Activated CD8-positive, alpha-beta T cell treated with anti-CD3 and anti-CD28 coated beads for 36 hours (primary cell): ENCODE measurements at places on chromosomes 13 and 19. TPM values are rescaled to one million over a fixed set of nuclear protein-coding genes. Genes with fewer than 3 reads are reported as not detected.

- peak; percentile 91 for DNase-seq
Observed at GRCh38 chr19:12035220-12036172, at the start of gene ZNF433. ZNF433 (minus strand) TSS chr19:12035679; CDS start chr19:12035539, 140 bp downstream.

GRCh38 chr13:82797876-82798275 is 1084.4 kb downstream of the SLITRK1 start:
- no peak for DNase-seq

DNA sequence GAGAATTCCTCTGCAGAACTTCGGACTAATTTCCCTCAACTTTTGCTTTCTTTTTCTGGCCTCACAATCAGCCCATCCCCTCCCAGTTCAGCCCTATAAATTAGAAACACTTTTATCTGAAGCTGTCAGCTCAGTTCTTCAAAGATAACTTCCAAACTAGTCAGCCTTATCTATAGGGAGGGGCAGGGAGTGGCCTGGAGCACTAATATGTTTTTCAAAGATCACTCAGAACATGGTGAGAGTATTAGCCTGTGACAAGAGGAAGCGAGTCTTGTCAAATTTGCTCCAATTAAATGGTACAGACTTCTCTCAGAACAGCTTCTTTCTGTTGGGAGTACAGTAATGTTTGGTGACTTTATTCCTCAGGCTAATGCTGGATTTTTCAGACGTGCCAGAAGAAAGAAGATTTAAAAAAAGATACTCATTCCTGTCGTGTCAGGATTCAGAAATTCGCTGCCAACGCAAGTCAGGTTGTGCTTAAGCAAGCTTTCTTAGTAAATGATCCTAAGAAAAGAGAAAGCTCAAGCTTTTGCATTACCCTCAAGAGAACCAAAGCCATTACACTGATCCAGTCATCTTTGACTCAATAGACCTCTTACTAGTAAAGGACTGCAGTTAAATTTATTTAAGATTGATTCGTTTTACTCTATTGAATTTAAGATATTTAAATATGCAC is 1033.6 kb downstream of the SLITRK5 start:
- no peak for DNase-seq

GRCh38 chr19:18045307-18046050 is 37.5 kb downstream of the ARRDC2 start:
- no peak for DNase-seq

GRK1 gene
- total RNA-seq, result 0.09 TPM

CACNG6 gene
- not detected for total RNA-seq

ZNF610 gene
- total RNA-seq, result 3.2 TPM

SIAH3 gene
- 0.11 TPM for total RNA-seq

SIGLECL1 gene
- total RNA-seq, result not detected
